NCI-H1436 treated with DMSO at 0.1 percent for 48 hours (cell line): ENCODE measurements at places on chromosomes 3 and 15.

- no peak for DNase-seq
These were observed at the start of gene APBA2 for GRCh38 chr15:28885630-28886430. Gene APBA2, plus strand, starts transcription at chr15:28885974. Its CDS starts 167,911 bp downstream, at chr15:29053885.

- no peak for DNase-seq
These were observed 3.8 kb upstream of the FOXB1 start for GRCh38 chr15:60000113-60000823.

- DNase-seq: no peak
These were observed 31.0 kb downstream of the CFAP91 start for GRCh38 chr3:119733812-119734211.

GRCh38 chr15:30859091-30859874 is 44.4 kb upstream of the FAN1 start:
- no peak for DNase-seq

- DNase-seq: no peak
These were observed 14.7 kb upstream of the ATP2B2 start for GRCh38 chr3:10520072-10520471.

GRCh38 chr15:94400526-94401298 is 169.4 kb downstream of the MCTP2 start:
- no peak for DNase-seq

DNA sequence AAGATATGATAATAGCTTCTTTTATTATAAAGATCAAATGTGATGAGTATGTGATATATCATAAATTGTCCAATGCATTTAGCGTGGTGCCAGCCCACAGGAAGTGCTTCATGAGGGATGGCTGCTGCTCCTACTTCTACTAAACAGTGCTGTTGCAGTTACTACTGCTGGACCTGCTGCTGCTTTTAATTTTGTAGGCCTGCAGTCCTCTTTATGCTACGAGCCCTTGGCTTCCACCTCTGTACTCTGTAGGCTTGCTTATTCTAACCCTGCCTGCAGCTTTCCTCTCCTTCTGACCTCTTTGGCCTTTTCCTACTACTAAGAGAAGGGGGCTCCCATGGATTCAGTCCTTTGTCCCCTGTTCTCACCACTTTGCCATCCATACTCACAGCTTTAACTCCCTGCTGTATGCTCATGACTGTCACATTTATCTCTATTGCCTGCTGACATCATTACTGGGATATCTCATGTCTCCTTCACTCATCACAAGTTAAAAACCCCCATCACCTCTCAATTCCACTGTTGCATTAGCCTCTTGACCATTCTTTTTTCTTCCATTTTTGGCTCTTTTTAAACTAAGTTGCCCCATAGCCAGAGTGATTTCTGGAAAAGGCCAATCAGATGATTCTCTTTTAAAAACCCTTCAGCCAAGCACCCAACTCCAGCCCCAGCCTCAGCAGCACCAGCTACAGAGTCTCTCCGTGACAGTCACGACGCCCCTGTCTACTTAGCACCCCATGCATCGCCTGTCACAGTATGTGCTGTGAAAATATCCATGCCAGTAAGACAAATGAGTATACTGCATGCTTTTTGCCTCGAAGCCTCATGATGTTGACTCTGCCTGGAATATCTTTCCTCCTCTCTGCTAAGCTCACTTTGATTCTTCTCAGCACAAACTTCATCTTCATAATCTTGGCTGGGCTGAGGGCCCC is 56.3 kb downstream of the PLCL2 start:
- DNase-seq: no peak

- DNase-seq: no peak
These were observed 908 bp upstream of the RARB start for GRCh38 chr3:25427155-25427554.

DNA sequence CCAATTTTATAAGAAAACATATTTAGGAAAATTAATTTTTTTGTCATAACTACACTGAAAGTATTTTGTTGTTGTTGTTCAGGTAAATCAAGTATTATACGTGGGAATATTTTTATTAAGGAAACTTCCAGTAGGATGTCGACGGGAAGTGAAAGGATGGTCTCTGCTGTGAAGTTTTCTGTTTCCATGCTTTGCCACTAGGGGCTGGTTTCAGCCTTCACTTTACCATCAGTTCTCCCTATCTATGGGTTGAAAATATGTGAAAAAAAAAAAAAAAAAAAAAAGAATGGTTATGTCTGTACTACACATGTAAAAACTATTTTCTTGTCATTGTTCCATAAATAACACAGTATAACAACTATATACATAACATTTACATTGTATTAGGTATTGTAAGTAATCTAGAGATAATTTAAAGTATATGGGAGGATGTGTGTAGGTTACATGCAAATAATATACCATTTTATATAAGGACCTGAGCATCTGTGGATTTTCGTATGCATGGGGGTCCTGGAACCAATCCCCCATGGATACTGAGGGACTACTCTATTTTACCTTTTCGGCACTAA is 136.7 kb downstream of the SMAD6 start:
- no peak for DNase-seq
